Neuronal stem cell (in vitro differentiated cells): ENCODE measurements at places on chromosomes 13 and 19.

GRCh38 chr19:52351512-52351911, 15.5 kb downstream of the ZNF610 start:
- H3K27ac ChIP-seq = no peak overlapping the region
- no peak for DNase-seq
- H3K4me3 ChIP-seq = no peak overlapping the region
- no peaks in the 10 kb centered on the region for H3K27me3 ChIP-seq

- no peaks in the 10 kb centered on the region for H3K4me1 ChIP-seq
- no peaks in the 10 kb centered on the region for H3K36me3 ChIP-seq
- H3K27me3 ChIP-seq = no peaks in the 10 kb centered on the region
These were observed 92.3 kb downstream of the TUBA3C start for GRCh38 chr13:19089315-19089714.

DNA sequence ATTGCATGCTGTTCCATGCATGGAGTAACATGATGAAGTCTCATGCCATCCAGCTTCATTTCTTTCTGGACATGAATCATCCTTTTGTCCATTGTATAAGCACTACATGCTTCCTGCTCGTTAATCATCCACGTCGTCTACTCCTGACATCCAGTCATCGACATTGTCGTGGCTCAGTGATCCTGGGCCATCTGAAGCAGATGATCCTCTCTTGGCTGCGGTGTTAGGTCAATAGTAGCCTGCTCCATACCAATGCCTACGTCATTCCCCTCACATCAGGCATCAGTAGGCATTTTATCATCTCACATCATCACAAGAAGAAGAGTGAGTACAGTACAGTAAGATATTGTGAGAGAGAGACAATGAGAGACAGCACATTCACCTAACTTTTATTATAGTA, 7.9 kb upstream of the MYO16 start:
- peaks cover 8% of the 10 kb centered on the region for H3K4me1 ChIP-seq
- DNase-seq = no peak
- H3K4me3 ChIP-seq = no peak overlapping the region
- H3K36me3 ChIP-seq = no peaks in the 10 kb centered on the region
- H3K27me3 ChIP-seq = no peaks in the 10 kb centered on the region

DNA sequence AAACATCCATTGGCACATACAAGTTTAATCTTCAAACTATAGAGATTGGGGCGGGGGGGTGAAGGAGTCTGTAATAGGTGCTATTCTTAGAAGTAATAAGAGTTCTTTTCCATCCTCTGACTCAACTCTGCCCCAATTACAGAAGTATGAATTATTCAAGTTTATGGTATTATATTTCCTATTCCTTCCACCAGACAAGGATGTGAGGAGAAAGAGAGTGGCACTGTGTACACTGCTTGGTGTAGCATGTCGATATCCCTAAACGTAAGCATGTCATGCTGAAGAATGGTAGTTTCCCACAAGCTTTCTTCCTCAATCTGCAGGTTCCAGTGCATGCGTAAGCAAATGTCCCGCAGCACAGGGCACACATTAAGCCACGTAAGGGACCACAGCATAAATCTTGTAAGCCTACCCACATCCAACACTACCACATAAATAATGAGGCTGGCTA, 14.1 kb downstream of the BRD4 start:
- H3K4me3 ChIP-seq = no peak overlapping the region
- peaks cover 35% of the 10 kb centered on the region for H3K36me3 ChIP-seq
- H3K4me1 ChIP-seq = peaks cover 16% of the 10 kb centered on the region

DNA sequence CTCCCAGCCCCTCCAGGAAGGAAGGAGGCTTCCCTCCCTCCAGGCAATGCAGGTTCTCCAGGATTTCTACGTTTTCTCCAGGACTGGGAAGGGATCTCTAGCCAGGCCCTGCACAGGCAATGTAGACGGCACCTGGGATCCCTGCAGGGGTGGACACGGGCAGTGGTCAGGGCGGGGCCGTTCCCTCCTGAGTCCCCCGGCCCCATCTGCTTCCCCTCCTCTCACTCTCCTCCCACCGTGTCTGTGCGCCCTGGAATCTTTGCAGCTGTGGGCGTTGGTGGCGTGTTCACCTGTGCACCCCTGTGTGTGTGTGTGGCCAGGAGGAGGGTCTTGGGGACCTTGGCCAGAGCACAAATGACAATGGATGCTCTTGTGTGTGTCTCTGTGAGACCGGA, 10.0 kb downstream of the NRTN start:
- no peak overlapping the region for H3K4me3 ChIP-seq
- no peaks in the 10 kb centered on the region for H3K4me1 ChIP-seq
- no peaks in the 10 kb centered on the region for H3K27me3 ChIP-seq
- no peak overlapping the region for H3K27ac ChIP-seq

GRCh38 chr19:8552810-8553209, 24.4 kb downstream of the MYO1F start:
- H3K36me3 ChIP-seq = no peaks in the 10 kb centered on the region
- H3K27me3 ChIP-seq = no peaks in the 10 kb centered on the region
- no peak overlapping the region for H3K4me3 ChIP-seq
- peaks cover 2% of the 10 kb centered on the region for H3K4me1 ChIP-seq
- H3K27ac ChIP-seq = no peak overlapping the region
- DNase-seq = no peak

GRCh38 chr19:50695251-50696093, 24.1 kb downstream of the SHANK1 start:
- no peak overlapping the region for H3K27ac ChIP-seq
- H3K4me1 ChIP-seq = peaks cover 25% of the 10 kb centered on the region
- no peaks in the 10 kb centered on the region for H3K27me3 ChIP-seq
- no peaks in the 10 kb centered on the region for H3K36me3 ChIP-seq

GRCh38 chr13:92682832-92683517, 543.6 kb upstream of the GPC6 start:
- H3K27ac ChIP-seq = no peak overlapping the region
- DNase-seq = no peak
- H3K4me3 ChIP-seq = no peak overlapping the region
- no peaks in the 10 kb centered on the region for H3K27me3 ChIP-seq
- H3K4me1 ChIP-seq = no peaks in the 10 kb centered on the region

DNA sequence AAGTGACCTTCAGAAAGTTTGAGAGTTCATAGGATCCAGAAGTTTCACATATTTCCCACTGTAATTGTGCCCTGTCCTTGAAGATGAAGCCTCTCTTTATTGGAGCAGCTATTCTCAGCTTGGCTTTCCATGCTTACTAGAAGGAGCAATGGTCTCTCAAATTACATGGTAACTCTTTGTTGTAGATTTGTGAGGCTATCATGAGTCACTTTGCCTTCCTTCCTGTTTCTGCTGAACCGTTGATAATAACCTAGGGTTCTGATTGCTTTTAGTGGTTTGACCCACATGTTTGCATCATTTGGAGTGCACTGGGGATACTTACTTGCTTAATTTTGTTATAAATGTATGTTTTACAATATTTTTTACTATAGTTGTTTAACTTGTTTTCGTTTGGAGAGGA, 772.9 kb upstream of the SLITRK6 start:
- H3K27me3 ChIP-seq = no peaks in the 10 kb centered on the region
- H3K36me3 ChIP-seq = no peaks in the 10 kb centered on the region
- DNase-seq = no peak
- no peak overlapping the region for H3K4me3 ChIP-seq
- H3K4me1 ChIP-seq = no peaks in the 10 kb centered on the region

DNA sequence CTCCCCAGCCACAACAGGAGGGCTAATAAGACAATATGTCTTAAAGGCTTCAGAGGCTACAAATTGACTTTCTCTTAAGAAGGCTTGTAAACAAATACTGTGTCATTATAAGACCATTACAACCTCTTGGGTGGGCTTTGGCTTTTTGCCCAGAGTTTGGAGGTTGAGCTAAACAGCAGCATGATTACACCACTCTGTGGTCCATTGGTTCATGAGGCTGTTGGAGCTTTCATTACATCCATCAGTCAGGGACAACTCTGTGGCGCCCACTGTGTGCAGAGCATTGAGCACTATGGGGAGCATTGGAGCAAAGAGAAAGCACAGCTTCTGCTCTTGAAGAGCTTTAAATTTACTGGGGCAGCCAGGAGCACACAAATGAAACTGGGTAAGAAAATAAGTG, 75.9 kb downstream of the TNFSF11 start:
- no peak for DNase-seq
- H3K27me3 ChIP-seq = no peaks in the 10 kb centered on the region
- no peak overlapping the region for H3K4me3 ChIP-seq
- H3K36me3 ChIP-seq = no peaks in the 10 kb centered on the region
- no peak overlapping the region for H3K27ac ChIP-seq
- H3K4me1 ChIP-seq = no peaks in the 10 kb centered on the region

DNA sequence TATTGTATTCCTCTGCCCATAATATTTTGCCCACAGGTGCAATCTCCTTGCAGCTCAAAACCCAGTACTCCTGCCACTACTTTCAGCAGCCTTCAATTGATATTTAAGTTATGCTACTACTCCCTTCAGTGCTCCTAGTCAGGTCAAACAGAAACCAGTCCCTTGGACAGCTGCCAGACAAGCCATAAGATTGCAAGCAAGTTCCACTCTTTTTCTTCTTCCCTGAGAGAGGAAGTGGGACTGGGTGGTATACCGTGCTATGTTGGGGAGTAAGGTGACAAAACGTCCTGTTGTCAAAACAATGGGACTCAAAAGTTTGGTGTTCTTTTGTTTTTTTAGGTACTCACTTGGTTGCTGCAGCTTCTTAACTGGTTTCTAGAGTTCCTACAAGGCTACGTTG, 63.1 kb upstream of the FRY start:
- no peaks in the 10 kb centered on the region for H3K36me3 ChIP-seq
- no peak overlapping the region for H3K4me3 ChIP-seq
- no peaks in the 10 kb centered on the region for H3K27me3 ChIP-seq
- H3K27ac ChIP-seq = no peak overlapping the region
- no peaks in the 10 kb centered on the region for H3K4me1 ChIP-seq

GRCh38 chr13:93361703-93362102, 135.1 kb downstream of the GPC6 start:
- DNase-seq = no peak
- H3K4me3 ChIP-seq = no peak overlapping the region
- no peaks in the 10 kb centered on the region for H3K27me3 ChIP-seq
- peaks cover 5% of the 10 kb centered on the region for H3K4me1 ChIP-seq

DNA sequence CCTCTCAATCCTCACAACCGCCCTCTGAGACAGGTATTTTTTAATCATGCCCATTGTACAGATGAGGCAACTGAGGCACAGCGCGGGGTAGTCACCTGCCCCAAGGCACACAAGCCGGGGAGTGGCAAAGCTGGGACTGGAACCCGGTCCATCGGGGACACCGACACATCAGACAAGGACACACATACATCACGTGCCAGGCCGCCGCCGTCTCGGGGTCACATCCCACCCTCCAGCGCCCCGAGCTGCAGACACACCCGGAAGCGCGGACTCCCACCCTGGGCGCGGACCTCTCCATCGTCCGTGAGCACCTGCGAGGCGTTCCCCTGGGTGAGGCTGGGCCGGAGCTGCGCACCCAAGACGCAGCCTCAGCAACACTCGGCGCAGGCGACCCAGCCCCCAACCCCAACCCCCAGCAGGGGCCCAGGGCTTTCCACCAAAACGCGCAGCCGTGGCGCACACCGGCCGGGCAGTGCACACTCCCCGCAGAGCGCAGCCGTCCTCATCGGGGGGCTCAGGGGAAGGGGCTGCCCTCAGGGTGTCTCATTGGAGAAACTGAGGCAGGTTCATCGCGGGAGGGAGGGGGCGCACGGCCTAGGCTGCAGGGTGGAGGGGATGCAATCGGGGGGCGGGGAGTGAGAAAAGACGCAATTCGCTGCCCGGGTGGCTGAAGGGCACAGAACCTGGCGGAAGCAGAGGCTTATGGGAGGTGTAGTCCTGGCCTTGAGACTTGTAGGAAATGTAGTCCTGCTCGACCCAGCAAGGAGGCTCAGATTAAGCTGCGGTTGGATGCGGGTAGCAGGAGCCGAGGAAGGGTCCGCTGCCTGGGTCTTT, 1.9 kb upstream of the LMTK3 start:
- no peak for DNase-seq
- H3K27ac ChIP-seq = no peak overlapping the region
- no peaks in the 10 kb centered on the region for H3K27me3 ChIP-seq
- peaks cover 4% of the 10 kb centered on the region for H3K4me1 ChIP-seq

GRCh38 chr19:18450931-18451836, 13.3 kb upstream of the ISYNA1 start:
- H3K27ac ChIP-seq = no peak overlapping the region
- H3K4me3 ChIP-seq = no peak overlapping the region
- H3K27me3 ChIP-seq = no peaks in the 10 kb centered on the region
- H3K4me1 ChIP-seq = peaks cover 15% of the 10 kb centered on the region
- peaks cover 19% of the 10 kb centered on the region for H3K36me3 ChIP-seq
- peak; percentile 74 for DNase-seq

GRCh38 chr19:15412832-15413231, 6.0 kb downstream of the AKAP8L start:
- H3K4me1 ChIP-seq = peaks cover 8% of the 10 kb centered on the region
- DNase-seq = no peak
- no peak overlapping the region for H3K4me3 ChIP-seq
- H3K27me3 ChIP-seq = no peaks in the 10 kb centered on the region
- H3K27ac ChIP-seq = no peak overlapping the region
- peaks cover 17% of the 10 kb centered on the region for H3K36me3 ChIP-seq

GRCh38 chr19:55115446-55116065, 1.9 kb downstream of the PPP1R12C start:
- H3K4me1 ChIP-seq = peaks cover 35% of the 10 kb centered on the region
- no peak for DNase-seq
- no peaks in the 10 kb centered on the region for H3K36me3 ChIP-seq
- peak overlapping the region; percentile 65 for H3K4me3 ChIP-seq

DNA sequence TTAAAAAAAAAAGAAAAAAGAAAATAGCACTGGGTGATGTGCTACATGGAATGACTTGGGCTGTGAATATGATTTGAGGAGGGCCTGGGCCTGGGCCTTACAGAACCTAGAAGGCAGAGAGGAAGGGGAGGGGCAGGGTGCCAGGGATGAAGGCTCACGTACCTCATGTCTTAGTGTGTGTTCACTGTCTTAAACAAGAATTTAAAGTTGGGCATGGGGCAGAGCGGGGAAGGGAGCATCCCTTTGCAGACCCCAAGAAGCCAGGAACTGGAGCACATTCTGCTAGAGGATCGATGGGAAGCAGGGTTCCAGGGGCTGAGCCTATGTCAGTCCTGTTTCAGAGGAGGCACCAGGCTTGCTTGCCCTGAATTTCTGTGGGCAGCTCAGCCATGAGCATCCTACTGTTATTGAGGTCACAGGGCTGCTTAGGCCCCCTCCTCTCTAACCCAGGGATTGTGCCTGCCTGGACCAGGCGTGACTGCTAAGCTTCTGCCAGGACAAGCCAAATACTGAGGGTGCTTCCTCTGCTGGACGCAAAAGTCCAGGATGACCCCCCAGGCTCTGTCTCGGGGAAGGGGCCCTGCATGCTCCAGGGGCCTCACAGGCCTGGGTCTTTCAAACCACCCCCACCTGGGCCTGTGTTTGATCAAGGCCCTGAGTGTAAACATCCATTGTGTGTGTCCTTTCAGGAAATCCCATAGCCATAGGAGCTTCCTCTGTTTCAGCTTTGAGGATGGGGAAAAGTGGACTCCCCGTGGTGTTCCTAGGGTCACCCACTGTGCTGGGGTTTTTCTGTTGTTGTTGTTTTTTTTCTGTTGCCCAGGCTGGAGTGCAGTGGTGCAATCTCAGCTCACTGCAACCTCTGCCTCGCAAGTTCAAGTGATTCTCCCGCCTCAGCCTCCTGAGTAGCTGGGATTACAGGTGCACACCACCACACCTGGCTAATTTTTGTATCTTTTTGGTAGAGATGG, 4.8 kb downstream of the LSR start:
- no peak overlapping the region for H3K27ac ChIP-seq
- peaks cover 8% of the 10 kb centered on the region for H3K4me1 ChIP-seq
- peaks cover 32% of the 10 kb centered on the region for H3K36me3 ChIP-seq
- H3K4me3 ChIP-seq = no peak overlapping the region
- no peak for DNase-seq
- no peaks in the 10 kb centered on the region for H3K27me3 ChIP-seq

- H3K4me1 ChIP-seq = no peaks in the 10 kb centered on the region
- no peaks in the 10 kb centered on the region for H3K36me3 ChIP-seq
- no peak overlapping the region for H3K4me3 ChIP-seq
These were observed 1084.4 kb downstream of the SLITRK1 start for GRCh38 chr13:82797876-82798275.
